ENCODE measurements at places on chromosomes 7 and 10.

GRCh38 chr10:50231515-50232260, 19.6 kb downstream of the ASAH2 start:
- no peaks in the 10 kb centered on the region for H3K27me3 ChIP-seq
- H3K4me1 ChIP-seq = no peaks in the 10 kb centered on the region
- H3K36me3 ChIP-seq = no peaks in the 10 kb centered on the region
- no peak for DNase-seq
- H3K27ac ChIP-seq = no peak overlapping the region

DNA sequence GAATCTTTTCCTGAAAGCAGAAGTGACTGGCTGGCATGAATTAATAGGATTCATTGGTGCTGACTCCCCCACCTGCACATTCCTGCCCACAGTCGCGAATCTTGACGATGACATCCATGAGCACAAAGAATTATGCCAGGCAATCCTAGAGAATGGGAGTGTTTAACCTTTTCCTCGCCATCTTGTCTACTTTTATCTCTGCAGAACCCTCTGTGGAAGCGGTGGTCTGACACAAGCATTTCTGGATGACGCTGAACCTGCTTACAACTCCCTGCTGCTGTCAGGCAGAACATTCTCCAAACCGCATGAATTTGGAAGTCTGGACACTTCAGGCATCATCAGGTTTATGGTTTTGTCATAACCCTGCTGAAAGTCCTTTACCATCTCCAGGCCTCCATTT, 36.5 kb downstream of the KLF6 start:
- H3K27me3 ChIP-seq = no peaks in the 10 kb centered on the region
- H3K4me3 ChIP-seq = no peak overlapping the region
- peaks cover 2% of the 10 kb centered on the region for H3K4me1 ChIP-seq
- H3K36me3 ChIP-seq = no peaks in the 10 kb centered on the region
- H3K27ac ChIP-seq = no peak overlapping the region

GRCh38 chr10:129516846-129517679, 50.0 kb downstream of the MGMT start:
- H3K36me3 ChIP-seq = no peaks in the 10 kb centered on the region
- H3K4me1 ChIP-seq = no peaks in the 10 kb centered on the region
- H3K27me3 ChIP-seq = no peaks in the 10 kb centered on the region
- no peak for DNase-seq
- H3K27ac ChIP-seq = no peak overlapping the region
- no peak overlapping the region for H3K4me3 ChIP-seq

DNA sequence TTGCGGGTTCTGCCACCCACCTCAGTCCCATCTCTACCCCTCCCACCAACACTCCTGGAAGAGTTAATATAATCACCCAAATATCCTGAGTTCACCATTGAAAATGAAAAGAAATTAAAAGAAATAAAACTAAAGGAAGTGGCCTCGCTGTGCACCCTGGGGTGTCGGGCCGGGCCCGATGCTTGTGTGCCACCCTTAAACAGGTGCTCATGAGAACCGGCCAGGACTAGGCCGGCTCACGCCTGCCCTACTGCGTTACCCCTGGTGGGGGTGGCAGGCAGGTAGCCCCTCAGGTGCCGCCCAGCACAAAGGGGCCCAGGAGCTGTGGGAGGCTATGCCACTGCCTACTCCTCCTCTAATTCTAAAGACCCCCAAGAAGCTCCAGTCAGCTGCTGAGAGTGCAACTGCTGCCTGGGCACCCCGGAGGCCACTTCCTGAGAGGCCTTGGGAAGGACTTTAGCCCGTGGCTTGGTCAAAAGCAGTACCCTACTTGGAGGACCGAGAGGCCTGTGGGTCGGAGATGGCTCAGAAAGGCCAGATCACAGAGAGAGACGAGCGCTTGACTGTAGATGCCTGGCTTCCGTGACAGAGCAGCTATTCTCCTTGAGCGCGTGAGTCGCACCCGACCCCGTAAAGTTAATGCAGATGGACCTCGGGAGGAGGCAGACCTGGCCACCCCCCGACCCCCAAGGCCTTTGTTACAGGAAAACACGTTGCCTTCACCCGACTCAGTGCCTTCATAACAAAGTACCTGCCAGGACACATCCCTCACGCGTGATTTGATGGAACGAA, 51.0 kb upstream of the PPP2R2D start:
- H3K27ac ChIP-seq = no peak overlapping the region
- H3K27me3 ChIP-seq = no peaks in the 10 kb centered on the region
- peaks cover 3% of the 10 kb centered on the region for H3K4me1 ChIP-seq
- DNase-seq = no peak
- peaks cover 1% of the 10 kb centered on the region for H3K36me3 ChIP-seq

GRCh38 chr10:88110355-88110754, 246.9 kb downstream of the PTEN start:
- H3K27me3 ChIP-seq = no peaks in the 10 kb centered on the region
- no peaks in the 10 kb centered on the region for H3K36me3 ChIP-seq

- peaks cover 2% of the 10 kb centered on the region for H3K4me1 ChIP-seq
- DNase-seq = no peak
- no peaks in the 10 kb centered on the region for H3K27me3 ChIP-seq
- no peaks in the 10 kb centered on the region for H3K36me3 ChIP-seq
These were observed 406.3 kb downstream of the GALNT17 start for GRCh38 chr7:71538210-71538609.

DNA sequence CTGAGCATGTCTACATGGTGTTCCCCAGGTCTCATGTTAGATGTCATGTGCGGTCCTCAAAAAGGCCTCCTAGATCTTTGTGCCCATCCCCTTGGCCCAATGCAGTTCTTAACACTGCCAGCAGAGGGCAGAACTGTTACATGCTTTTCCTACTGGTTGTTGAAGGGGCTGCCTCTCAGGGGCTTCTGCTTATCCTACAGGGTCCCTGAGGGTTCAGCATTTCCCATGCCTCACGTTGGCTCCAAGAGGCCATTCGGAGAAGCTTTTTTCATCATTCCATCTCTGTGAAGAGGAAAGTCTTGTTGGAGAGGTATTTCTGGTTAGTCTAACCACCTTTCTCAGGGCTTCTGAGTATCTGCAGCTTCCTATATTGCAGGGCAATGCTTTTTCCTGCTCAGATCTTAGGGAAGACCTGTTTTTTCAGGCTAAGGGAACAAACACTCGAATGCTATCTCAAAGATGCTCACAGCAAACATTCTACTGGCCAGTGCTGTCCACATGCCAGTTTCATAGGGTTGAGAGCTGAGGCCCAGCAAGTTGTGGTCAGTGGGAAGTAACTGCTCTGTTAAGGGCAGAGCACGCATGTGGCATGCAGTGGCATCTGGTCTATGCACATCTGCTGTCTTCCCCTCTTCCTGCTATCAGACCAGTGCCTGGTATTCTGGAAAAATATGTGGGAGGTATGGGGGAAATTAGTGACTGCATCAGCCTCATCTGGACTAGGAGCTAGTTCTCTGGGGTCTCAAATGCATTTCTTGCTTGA, 31.5 kb downstream of the MBL2 start:
- no peaks in the 10 kb centered on the region for H3K27me3 ChIP-seq
- H3K27ac ChIP-seq = no peak overlapping the region
- no peak overlapping the region for H3K4me3 ChIP-seq
- H3K36me3 ChIP-seq = no peaks in the 10 kb centered on the region
- no peaks in the 10 kb centered on the region for H3K4me1 ChIP-seq

- no peak overlapping the region for H3K27ac ChIP-seq
- no peak for DNase-seq
- no peaks in the 10 kb centered on the region for H3K36me3 ChIP-seq
- no peak overlapping the region for H3K4me3 ChIP-seq
- peaks cover 32% of the 10 kb centered on the region for H3K4me1 ChIP-seq
- no peaks in the 10 kb centered on the region for H3K27me3 ChIP-seq
These were observed 25.6 kb upstream of the NPS start for GRCh38 chr10:127523476-127523875.

GRCh38 chr7:139452958-139453672, 30.4 kb downstream of the KLRG2 start:
- no peak overlapping the region for H3K27ac ChIP-seq
- no peak for DNase-seq
- H3K4me3 ChIP-seq = no peak overlapping the region
- no peaks in the 10 kb centered on the region for H3K36me3 ChIP-seq

Measured in neuronal stem cell (in vitro differentiated cells).